ENCODE measurements at places on chromosomes 16 and 17.

DNA sequence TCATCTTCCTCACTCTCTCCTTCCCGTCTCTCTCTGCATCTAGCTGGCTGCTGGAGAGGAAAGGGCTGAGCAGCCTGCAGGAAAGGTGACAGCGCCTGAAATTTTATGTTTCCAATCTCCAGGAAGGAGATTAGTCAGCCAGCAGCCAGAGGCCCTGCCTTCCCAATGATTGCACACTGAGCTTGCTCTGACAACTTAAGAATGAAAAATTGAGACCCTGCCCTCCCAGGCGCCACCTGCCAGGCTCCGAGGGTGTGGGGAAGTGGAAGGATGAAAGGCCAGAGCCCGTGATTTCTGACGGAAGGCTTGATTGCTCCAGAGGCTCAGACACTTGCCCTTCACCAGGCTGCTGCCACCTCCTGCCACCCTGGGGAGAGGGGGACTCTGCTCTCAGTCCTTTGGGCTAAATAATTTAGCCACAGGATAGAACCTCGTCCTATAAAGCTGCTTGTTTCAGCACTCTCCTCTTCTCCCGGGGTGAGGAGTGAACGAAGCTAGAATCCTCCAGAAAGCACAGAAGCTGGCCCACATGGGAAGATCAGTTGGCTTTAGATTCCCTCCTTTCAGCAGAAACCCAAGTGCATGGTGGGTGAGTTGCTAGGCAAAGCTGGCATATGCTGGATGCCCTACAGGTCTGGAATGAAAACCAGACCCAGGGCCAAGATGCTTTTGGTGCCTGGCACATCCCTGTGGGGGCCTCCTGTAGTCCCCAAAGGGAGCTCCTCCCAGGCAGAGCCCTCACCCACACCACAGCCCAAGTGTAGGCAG, 33.5 kb downstream of the GRIN2C start:
- no peak for DNase-seq

GRCh38 chr17:48139944-48140343, 32.4 kb downstream of the SNX11 start:
- no peak for DNase-seq

DNA sequence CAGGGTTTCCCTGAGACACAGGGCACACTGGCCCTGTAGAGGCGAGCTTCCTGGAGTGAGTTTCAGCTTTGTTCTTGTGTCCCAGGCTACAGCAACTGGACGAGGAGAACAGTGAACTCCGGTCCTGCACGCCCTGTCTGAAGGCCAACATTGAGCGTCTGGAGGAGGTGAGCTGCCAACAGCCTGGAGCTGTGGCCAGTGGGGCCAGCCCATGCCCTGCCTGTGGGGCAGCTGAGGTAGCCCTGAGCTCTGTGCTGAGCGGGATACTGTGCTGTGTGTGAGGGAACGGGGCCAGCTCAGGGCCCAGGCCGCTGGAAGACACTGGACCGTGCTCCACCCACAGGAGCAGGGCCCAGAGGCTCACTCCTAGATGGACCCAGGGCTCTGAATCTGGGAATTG, 8.7 kb upstream of the CAPN15 start:
- DNase-seq = no peak

DNA sequence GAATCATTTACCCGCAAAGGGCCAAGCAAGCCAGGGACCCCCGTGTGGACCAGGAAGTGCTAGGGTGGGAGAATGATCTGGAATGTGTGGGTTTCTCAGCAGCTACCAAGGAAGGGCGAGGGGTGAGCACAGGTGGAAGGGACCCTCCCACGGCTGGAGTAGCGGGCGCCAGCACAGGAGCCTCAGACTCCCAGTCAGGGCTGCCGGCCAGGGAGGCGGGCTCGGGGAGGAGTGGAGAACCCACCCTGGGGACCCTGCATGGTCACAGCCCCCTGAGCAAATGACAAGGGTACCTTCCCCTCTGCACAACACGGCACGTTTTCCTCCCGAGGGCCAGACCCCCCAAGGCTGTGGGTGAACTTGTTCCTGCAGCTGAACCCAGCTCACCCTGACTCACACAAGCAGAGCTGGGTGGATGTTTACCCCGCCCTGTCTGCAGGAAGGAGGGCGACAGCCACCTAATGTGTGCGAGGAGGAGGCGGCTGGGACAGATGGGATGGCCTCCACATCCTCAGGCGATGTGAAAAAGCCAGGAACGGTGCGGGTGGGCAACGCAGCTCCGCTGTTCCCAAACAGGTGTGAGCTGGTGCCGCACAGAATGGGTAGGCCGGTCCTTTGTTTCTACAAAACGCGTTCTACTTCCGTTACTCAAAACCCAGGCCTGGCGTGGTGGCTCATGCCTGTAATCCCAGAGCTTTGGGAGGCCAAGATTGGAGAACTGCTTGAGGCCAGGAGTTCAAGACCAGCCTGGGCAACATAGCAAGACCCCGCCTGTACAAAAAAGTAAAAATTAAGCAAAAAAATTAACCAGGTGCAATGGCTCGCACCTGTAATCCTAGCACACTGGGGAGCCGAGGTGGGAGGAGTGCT, 6.2 kb downstream of the ECI1 start:
- no peak for DNase-seq

GRCh38 chr17:29376667-29377270, 13.4 kb upstream of the TAOK1 start:
- no peak for DNase-seq

GRCh38 chr16:57500578-57501111, 14.4 kb upstream of the DOK4 start:
- no peak for DNase-seq

DNA sequence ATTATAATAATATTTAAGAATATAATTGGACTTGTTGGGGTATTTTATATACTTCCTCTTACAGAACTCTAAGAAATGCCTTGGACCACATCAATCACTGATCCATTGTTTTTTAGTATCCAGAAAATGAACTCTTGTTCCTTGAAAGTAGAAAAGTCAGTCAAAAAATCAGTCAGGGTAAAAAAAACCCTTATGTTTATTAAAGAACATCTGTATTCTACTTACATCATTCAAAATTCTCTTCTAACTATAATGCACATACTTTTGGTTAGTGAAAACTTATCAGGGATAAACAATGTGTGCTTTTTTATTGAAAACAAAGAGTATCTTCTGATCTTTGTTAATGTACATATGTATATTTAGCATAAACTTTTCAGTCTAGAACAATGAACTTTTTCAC, 23.5 kb upstream of the CDR2 start:
- DNase-seq = no peak

DNA sequence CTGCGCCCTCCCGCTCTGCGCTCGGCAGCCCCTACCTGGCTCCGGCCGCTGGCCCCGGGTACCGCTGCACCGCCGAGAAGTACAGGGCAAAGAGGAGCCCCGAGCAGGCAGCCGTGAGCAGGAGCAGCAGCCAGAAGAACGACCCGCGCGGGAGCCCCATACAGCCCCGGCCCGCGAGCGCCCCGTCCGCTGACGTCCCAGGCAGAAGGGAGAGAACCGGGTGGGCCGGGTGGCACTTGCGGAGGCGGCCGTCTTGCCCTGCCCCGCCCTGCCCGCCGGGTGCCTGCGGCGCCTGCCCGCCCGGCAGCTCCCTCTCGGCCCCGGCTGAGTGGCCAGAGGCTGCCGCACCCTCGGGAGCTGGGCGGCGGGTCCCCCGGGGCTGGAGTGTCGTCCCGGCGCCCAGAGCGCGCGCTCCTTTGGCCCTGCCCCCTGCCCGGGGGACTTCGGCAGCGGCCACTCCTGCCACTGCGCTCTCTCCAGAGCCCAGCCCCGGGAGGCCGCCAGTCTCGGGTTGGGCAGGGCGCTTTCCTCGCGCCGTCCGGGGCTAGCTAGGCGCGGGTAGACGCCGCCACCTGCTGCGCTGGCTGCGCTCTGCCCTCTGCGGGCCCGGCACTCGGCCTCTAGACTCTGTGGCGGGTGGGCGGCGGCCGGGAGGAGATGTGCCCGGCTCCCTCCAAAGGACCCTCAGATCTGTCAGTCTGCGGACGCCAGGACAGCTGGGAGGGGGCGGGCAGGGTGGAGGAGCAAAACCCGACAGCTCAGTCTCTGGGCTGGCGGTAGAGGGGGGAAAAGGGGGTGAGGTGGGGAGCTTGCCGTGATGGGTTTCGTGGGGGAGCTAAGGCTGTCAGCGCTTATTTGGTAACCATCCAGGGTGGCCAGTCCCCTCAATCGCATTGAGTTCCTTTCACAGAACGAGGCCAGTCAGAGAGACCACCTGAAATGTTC, at the start of gene ST6GALNAC2:
TSS of gene ST6GALNAC2 (minus strand) at position 212 of the 945 bp plus-strand sequence. CDS start at position 160, 52 bp downstream.
- peak; percentile 39 for DNase-seq

DNA sequence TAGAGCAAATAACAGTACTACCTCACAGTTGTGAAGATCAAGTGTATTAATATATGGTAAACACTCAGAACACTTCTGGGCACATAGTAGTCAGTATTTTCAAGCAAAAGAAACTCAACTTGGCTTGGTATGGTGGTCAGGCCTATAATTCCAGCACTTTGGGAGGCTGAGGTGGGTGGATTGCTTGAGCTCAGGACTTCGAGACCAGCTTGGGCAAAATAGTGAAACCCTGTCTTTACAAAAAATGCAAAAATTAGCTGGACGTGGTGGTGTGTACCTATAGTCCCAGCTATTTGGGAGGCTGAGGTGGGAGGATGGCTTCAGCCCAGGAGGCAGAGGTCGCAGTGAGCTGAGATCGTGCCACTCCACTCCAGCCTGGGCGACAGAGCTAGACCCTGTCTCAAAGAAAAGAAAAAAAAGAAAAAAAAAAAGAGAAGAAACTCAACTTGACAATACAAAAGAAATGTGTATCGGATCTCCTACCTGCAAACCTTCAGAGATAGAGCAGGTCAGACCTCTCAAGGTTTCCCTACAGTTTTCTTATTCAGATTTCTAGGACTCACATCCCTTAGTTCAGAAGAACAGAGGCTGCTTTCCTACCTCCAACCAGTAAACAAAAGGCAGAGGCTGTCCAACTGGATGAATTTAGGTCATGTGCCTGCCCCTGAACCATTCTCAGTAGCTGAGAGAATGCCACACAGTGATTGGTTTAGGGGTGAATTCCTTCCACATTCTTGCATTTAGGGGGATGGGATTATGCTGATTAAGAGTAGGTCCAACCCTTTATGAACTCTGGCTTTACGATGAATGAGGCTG, 1.7 kb upstream of the KPNA2 start:
- DNase-seq = peak; percentile 48

DNA sequence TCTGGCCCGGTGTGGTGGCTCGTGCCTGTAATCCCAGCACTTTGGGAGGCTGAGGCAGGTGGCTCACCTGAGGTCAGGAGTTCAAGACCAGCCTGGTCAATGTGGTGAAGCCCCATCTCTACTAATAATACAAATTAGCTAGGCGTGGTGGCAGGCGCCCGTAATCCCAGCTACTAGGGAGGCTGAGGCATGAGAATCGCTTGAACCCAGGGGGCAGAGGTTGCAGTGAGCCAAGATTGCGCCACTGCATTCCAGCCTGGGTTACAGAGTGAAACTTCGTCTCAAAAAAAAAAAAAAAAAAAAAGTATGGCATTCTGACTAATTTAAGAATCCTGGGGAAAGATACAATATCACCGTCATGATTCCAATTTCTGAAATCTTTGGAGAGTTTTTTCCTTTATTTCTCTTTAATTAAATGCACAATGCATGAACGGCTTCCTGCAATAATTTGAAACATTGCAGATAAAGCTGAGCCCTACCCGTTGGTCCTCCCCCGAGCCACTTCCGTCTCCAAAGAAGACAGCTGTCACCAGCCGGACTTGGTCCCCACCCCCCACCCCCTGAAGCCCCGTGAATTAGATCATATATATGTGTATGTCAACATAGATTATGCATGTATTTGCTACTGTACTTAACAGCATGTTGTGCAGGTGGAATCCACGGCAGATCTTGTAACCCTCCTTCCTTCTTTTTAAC, 142.6 kb upstream of the PLCG2 start:
- no peak for DNase-seq

DNA sequence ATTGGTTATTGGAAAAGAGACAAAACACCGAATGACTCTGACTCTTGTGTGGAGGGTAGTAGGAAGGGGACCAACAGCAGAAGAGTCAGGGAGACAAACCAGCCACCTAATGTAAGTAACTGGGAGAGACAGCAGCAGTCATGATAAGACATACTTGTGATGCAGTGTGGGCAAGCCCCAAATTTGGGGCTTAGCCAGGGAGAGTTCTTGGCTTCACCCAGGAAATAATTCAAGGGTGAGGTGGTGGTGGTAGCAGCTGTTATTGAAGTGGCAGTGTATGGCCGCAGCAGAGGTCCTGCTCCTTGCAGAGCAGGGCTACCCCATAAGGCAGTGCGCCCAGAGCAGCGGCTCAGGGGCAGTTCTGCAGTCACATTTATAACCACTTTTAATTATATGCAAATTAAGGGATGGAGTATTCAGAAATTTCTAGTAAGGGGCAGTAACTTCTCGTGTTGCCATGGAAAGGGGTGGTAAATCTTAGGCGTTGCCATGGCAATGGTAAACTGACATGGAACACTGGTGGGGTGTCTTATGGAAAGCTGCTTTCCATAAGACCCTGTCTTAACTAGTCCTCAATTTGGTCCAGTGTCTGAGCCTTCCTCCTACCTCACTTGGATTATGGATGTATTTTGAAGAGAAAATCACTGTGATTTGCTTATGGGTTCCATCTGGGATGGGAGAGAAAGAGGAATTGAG, 317.1 kb downstream of the PHKB start:
- DNase-seq = no peak

- no peak for DNase-seq
These were observed 17.5 kb upstream of the KLHL11 start for GRCh38 chr17:41882756-41883155.

GRCh38 chr17:42122371-42123303, at the start of gene HSPB9:
HSPB9 (plus strand) TSS chr17:42122804; CDS start chr17:42122851, 47 bp downstream.
- DNase-seq = peak; percentile 68

GRCh38 chr17:17765359-17766076, 71.3 kb downstream of the SREBF1 start:
- no peak for DNase-seq

DNA sequence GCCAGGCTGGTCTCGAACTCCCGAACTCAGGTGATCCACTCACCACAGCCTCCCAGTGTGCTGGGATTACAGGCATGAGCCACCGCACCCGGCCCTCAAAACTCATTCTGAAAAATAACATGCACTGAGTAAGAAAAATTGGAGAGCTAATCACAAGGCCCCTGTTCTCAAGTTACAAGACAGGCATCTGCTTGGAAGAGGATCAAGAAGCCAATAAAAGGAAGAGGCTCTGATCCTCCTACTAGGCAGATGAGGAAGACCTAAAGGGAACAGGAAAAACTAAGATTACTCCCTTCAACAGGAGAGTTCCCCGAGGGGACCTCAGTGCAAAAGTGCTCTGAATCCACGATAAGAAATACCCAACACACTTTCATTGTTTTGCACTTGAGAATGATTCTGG, 18.4 kb downstream of the BLMH start:
- no peak for DNase-seq

GRCh38 chr17:1087381-1088241, 90.7 kb downstream of the TIMM22 start:
- DNase-seq = peak; percentile 83
